B cell (primary cell): ENCODE measurements at places on chromosomes 5 and 9.

- no peak overlapping the region for H3K4me3 ChIP-seq
- H3K4me1 ChIP-seq: no peaks in the 10 kb centered on the region
- H3K27me3 ChIP-seq: peaks cover 26% of the 10 kb centered on the region
- DNase-seq: no peak
Measured at GRCh38 chr9:101737705-101738565, 512 bp downstream of the GRIN3A start.

- H3K4me3 ChIP-seq: no peak overlapping the region
- H3K27ac ChIP-seq: no peak overlapping the region
- no peaks in the 10 kb centered on the region for H3K27me3 ChIP-seq
- no peaks in the 10 kb centered on the region for H3K36me3 ChIP-seq
Measured at GRCh38 chr9:71145179-71145578, 23.8 kb upstream of the TRPM3 start.

DNA sequence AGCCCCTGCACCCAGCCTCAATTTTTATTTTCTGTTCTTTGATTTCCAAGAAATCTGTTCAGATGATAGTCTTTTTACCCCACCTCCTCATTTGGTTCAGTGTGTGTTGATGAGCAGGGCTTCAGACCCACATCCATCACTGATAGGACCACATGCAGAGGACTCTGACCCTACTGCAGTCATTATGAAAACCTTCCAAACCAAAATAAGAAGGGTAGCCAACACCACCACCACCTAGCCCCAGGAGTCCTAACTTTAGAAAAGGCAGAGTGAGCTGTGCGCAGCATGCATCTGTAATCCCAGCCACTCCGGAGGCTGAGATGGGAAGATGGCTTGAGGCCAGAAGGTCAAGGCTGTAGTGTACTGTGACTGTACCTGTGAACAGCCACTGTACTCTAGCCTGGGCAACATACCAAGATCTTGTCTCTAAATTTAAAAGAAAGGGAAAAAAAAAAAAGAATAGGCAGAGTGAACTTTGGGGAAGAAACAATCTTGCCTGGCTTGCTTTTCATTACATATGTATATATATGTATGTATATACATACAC is 13.0 kb downstream of the CDKN2AIPNL start:
- no peaks in the 10 kb centered on the region for H3K4me1 ChIP-seq
- no peaks in the 10 kb centered on the region for H3K27me3 ChIP-seq
- DNase-seq: no peak
- no peak overlapping the region for H3K27ac ChIP-seq

DNA sequence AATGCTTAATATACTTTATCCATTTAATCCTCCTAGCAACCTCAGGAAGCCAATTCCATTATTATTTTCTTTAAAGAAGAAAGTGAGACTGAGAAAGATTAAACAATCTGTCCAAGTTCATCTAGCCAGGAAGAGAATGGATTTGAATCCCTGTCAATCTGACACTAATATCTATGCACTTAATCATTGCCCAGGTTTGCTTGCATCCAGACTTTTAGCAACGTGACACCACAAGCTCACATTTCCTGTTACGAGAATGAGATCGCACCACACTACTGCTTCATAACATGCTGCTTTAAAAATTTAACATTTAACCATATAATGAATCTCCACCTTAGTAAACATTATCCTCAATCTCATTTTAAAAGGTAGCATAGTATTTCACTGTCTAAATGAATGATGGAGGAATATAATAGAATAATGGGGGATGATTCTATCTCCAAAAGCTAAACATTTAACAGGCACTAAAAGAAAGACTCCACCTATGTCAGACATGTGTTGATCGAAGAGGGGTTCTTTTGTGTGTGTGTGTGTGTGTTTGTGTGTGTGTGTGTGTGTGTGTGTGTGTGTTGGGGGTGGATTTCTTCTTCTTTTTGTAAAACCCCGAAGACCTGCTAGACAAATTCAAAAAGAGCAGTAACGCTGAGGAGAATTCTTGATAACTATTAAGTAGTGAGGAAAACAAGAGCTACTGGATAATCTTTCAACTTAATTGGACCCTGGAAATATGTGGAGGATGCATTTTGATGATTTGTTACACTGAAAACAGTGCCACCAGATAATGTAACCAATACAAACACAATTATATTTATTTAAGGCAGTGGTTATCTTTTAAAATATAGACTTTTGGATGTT is 138.7 kb upstream of the NR3C1 start:
- H3K27ac ChIP-seq: no peak overlapping the region
- H3K36me3 ChIP-seq: no peaks in the 10 kb centered on the region
- no peak overlapping the region for H3K4me3 ChIP-seq
- DNase-seq: no peak
- H3K27me3 ChIP-seq: no peaks in the 10 kb centered on the region

DNA sequence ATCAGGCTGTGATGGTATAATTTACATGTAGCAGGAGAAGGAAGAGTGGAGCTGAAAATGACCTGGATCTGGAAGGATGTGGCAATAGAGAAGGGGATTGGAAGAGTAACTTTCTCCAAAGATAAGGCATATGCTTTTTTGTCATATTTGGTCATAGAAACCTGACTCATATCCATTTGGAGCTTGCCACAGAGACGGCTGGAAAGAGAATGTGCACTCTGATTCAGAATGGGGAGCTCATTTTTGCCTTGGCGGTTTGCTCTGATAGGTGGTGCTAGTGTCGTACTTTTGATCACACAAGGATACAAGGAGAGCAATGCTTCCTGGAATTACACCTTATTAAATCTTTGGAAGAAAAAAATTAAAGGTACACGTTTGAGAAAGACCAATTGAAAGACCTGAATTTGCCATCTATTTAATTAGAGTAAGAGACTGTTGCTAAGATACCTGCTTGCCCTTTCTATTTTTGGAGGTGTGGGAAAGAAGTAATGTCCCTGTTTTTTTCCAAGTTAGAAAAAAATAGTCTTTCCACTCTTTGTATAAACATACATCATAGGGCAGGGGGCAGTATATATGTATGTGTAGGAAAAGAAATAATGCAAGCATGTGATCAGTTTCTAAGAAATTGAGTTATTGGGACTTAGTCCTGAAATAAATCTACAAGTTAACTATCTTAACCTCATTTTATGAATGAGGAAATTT is 5.4 kb downstream of the LSM11 start:
- H3K27ac ChIP-seq: no peak overlapping the region
- peaks cover 15% of the 10 kb centered on the region for H3K36me3 ChIP-seq
- DNase-seq: no peak
- H3K4me3 ChIP-seq: no peak overlapping the region

DNA sequence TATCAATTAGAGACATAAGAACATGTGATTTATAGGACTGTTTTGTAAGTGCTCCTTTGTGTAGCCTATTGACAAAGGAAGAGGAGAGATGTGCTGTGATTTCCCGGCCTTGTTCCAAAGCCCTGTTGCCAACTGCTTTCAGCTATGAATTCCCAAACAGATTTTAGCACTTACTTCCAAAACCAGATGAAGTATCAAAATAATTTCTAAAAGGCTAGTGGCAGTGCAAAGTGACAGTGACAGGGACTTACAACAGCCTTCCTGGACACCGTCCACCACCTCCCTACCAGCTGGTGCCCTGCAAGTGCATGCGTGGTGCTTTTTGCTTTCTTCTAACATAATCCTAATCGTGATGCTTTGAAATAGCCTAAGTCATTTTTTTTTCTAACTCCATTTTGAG is 254.1 kb upstream of the ACTBL2 start:
- no peak for DNase-seq
- H3K4me3 ChIP-seq: no peak overlapping the region
- H3K27me3 ChIP-seq: no peaks in the 10 kb centered on the region
- no peaks in the 10 kb centered on the region for H3K4me1 ChIP-seq
- no peaks in the 10 kb centered on the region for H3K36me3 ChIP-seq
- no peak overlapping the region for H3K27ac ChIP-seq

DNA sequence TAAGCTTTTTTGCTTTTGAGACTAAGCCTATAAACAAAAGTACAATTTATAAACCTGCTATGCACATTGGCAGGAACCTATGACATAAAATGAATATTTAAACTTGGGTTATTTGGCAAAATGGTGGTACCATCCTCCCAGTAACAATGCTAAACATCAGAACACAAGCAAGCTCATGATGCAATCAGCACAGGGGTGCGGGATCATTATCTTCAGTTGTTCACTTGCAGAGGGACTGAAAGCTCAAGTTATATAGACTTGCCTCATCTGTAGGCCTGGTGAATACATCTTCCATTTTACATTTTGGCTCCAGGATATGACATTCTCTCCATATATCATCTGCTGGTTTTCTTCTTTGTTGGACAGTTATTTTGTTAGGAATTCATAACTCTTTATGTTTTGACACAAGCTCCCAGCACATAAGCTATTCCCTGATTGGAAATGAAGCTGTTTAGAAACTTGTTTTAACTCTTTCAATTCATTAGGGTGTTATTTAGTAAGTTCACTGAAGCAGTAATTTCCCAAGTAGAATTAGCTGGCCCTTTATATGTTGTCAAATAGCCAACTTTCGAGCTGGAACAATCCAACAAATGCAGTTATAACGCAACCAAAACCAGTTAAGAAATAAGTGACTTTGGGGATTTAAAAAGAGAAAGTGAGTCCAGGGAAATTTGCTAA is 124.7 kb upstream of the LIFR start:
- no peaks in the 10 kb centered on the region for H3K36me3 ChIP-seq
- H3K4me1 ChIP-seq: no peaks in the 10 kb centered on the region
- H3K27ac ChIP-seq: no peak overlapping the region
- H3K27me3 ChIP-seq: no peaks in the 10 kb centered on the region

DNA sequence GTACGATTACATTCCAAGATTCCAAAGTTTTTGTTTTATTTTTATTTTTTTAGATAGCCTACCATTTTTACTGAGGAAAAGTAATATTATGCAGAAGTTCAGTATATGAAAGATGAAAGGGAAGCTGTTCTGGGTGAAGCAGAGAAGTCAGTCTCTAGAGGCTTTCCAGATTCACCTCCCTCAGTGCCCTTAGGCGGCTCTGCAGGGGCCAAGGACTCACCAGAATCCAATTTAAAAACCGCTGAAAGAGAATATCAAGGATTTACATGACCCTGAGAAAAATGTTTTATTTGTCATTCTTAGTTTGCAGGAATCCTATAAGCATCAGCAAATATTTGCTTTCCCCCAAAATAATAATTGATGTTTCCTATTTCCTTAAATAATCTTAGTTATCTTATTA is 1084.6 kb upstream of the ARRDC3 start:
- H3K27me3 ChIP-seq: no peaks in the 10 kb centered on the region
- no peak overlapping the region for H3K27ac ChIP-seq
- H3K36me3 ChIP-seq: no peaks in the 10 kb centered on the region

- no peaks in the 10 kb centered on the region for H3K36me3 ChIP-seq
- H3K4me1 ChIP-seq: no peaks in the 10 kb centered on the region
- DNase-seq: no peak
- H3K4me3 ChIP-seq: no peak overlapping the region
- no peaks in the 10 kb centered on the region for H3K27me3 ChIP-seq
Measured at GRCh38 chr5:94240596-94240992, 377.8 kb downstream of the KIAA0825 start.

DNA sequence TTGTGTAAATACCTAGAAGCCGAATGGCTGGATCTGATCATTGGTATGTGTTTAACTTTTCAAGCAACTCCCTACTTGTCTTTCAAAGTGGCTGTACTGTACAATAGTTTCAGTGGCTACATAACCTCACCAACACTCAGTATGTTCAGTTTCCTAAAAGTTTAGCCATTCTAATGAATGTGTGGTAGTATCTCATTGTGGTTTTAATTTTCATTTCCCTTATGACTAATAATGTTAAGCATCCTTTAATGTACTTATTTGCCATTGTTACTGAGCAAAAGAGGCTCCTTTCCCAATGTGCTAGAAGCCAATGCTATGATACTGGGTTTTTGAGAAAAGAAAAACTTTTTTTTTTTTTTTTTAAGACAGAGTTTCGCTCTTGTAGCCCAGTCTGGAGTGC is 27.8 kb upstream of the ALDOB start:
- DNase-seq: no peak
- H3K27me3 ChIP-seq: peaks cover 10% of the 10 kb centered on the region
- H3K27ac ChIP-seq: no peak overlapping the region
- H3K4me1 ChIP-seq: no peaks in the 10 kb centered on the region
- H3K4me3 ChIP-seq: no peak overlapping the region
